ENCODE measurements at places on chromosomes 5 and 9.

- no peak for DNase-seq
Observed at GRCh38 chr9:127482662-127483061, 31.4 kb downstream of the LRSAM1 start.

GRCh38 chr5:8316608-8317280 lies 447.8 kb downstream of the MTRR start:
- DNase-seq, result no peak

DNA sequence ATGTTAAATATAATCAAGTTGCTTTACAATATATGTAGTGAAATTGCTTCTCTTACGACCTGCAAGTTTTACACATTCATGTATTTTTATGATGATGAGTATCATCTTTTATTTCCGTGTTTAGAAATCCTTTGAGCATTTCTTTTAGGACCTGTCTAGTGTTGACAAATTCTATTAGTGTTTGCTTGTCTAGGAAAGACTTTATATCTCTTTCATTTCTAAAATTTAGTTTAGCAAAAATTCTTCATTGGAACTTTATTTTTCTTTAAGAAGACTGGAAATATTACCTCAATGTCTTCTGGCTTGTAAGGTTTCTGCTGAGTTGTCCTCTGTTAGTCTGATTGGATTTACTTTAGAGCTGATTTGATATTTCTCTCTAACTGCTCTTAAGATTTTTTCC lies 920.9 kb upstream of the CTNND2 start:
- no peak for DNase-seq

DNA sequence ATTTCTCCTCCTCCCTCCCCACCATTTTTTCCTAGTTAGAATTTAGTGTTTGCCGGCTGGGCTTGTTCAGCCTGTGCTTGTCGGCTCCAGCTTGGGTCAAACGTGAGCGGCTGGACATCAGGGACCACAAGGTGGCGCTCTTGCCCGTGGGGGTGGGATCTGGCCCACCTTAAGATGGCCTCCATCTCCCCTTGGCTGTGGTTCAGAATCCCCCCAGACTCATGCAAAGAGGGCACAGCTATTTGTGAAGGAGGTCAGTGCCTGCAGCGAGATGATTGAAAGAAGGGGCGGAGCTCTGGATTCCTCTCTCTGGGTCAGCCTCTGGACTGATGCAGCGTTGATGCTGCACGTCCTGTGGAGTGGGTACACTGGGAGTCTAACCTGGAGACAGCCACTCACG lies 283.3 kb upstream of the TUT7 start:
- DNase-seq, result no peak

GRCh38 chr5:85533341-85534047 lies 1084.2 kb upstream of the COX7C start:
- peak; percentile 18 for DNase-seq

DNA sequence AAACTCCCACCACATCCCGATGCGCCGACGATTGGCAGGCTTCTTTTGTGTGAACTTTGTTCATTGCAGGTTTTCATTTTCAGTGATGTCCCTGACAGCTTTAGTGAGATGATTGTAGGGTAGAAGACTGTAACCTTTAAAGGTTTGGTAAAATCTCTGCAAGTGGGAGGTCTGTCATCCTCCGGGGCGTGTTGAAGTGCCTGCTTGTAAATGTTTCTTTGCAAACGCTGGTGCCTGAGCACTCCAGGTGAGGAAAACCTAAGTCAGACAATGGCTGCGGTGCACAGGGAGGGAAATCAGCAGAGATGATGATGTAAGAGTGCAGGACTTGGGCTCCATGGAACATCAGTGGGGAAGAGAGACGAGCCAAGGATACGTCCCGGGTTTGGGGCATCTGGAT lies 228.1 kb downstream of the DRD1 start:
- no peak for DNase-seq

GRCh38 chr9:23826120-23826629 lies at the start of gene ELAVL2:
TSS of gene ELAVL2 (minus strand) at chr9:23826240. CDS start at chr9:23762234, 64,006 bp downstream.
- peak; percentile 97 for DNase-seq

DNA sequence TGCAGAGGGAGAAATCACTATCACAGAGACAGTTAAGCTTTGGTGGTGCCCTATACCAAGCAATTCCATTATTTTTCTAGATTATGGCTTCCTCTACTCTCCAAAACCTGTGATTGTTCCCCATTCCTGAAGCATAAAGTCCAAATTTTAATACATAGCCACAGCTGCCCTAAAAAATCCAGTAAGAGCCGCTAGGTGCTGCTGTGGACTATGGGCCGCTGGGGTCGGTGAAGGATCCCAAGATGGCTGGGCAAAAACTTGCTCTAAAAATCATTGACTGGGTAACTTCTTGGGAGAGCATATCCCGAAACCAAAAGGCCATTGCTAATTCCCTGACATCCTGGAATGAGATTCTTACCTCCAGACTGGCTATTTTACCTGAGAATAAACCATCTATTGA lies 245.3 kb downstream of the NFIB start:
- DNase-seq, result no peak

- no peak for DNase-seq
Observed at GRCh38 chr9:127136081-127136879, 13.8 kb upstream of the ANGPTL2 start.

DNA sequence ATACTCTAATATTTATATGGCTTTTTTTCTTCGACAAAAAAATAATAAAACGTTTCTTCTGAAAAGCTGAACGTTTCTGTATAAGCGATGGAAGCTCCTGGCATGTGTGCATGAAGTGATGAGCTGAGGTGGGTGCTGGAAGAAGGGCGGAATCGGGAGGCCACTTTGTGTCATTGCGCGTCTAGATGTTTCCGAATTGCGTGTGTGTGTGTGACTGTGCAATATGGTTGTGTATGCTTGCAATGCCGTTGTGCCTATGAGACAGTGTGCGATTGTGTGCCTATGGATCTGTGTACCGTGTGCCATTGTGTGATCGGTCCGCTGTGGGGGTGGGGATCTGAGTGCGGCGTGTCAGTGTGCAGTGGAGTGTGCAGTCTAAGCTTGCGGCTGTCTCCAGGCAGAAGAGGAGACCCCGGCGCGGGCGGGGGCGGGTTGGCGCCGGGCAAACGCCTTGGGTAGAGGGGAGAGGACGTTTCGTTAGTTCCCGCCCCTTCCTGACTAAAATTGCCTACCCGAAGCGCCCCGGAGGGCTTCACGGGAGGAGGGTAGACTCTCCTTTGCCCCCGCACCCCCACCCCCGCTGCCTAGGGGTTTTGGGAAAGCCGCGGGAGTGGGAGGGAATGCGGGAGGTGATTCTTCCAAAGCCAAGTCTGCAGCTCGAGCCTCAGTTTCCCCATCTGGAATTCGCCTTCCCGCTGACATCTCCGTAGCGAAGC lies 24.2 kb downstream of the PCDHGC5 start:
- peak; percentile 54 for DNase-seq

DNA sequence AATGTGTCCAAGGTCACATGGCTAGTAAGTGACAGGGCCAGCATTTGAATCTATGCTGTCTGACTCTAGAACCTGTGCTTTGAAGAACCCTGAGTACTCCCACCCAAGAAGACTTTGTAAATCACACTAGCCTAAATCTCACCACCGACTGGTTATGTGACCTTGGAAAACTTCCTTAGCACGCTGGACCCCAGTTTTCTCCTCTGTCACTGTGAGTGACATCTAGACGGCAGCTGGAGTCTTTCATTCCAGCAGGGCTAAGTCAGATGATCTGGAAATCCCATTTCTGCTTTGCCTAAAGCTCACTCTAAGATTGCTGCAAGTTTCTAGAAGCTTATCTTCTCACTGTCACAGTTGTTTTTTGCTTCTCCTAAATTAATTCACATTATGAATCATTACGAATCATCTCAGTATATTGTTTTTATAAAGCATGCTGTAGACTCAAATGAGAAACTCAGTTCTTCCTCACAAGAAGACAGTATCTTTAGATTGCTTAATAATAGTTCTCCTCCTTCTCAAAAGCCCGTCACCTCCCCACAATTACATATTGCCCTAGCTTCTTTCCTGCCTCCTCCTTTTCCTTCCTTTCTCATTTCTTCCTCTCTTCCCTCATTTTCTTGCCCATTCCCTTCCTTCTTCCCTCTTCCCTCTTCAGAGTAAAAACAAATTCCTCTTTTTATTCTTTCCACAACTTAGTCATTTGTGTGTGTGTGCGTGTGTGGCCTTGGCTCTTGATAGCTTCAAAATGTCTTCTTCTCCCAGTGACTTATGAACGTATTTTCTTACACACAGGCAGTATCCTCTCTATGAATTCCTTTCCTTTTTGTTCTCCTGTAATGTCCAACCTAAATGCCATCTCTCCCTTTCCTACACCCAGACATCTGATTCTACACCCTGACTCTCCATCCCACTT lies 16.8 kb downstream of the ALDOB start:
- DNase-seq, result no peak

GRCh38 chr5:101580591-101580990 lies 677.5 kb upstream of the ST8SIA4 start:
- DNase-seq, result no peak

DNA sequence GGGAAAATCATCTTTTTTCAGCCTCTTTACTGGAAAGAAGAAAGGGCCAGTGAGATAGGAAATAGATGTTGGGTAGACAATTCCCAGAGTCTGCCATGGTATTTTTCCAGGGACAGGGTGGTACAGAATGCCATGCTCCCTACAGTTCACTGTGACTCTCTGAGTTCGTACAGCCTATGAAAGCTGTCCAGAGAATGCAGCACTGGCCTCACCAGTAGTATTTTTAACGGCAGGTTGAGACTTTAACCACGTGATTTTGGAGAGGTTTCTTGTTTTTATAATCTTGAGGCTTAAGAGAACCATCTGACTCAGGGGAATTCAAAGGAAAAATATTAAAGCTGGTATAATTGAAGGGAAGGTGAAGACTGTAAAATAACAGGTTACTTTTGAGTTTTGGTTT lies 10.1 kb upstream of the ZNF474 start:
- no peak for DNase-seq

Data from COR-L47 (cell line).